GM19239 (cell line): ENCODE measurements at places on chromosomes 5 and 9.

DNA sequence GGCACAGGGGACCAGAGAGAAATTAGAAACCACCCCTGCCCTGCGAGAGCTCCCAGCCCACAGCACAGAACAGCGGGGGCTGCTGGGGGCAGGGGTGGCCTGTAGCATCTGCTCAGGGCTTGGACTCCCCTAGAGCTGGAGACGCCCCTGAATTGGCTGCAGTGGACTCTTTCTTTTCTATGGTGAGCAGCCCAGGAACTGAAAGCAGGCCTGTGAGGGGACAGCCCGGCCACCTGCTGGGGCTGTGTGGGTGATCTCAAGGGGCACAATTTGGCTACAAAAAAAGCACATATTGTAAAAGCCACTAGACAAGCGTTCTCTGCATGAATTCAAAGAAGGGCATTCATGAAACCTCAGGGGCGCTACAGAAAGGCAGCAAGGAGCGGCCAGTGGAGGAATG, 57.5 kb upstream of the ICE1 start:
- DNase-seq = no peak

GRCh38 chr9:132210472-132211145, 48.8 kb downstream of the NTNG2 start:
- DNase-seq = no peak

GRCh38 chr9:94805585-94805984, 79.1 kb downstream of the AOPEP start:
- DNase-seq = no peak

GRCh38 chr5:107959573-107960279, 289.0 kb upstream of the EFNA5 start:
- no peak for DNase-seq

- DNase-seq = no peak
Observed at GRCh38 chr9:137763271-137763955, 114.2 kb upstream of the CACNA1B start.

DNA sequence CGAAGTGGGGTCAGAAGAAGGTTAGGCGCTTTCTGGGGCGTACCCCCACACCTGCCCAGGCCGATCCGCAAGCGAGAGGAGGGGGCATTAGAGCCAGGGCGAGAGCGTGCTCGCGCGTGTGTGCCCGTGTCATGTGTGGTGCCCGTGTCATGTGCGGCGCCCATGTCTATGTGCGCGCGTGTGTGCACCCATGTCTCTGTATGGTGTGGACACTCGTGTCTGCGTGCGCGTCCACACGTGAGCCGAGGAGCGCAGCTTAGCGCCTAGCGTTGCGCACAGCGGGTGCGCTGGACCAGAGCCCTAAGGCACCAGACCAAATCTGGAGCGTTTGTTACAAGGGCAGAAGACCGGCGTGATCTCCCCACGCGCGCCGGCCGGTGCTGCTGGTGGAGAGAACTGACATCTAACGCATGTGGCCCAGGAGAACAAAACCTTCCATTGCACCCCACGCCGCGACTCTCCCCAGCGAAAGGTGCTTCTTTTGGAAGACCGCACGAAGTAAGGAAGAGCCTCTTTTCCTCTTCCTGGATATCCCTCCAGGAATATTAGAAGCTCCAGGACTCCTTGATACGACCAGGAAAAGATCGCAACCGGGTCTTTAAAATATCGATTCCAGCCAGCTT, 644 bp downstream of the NIM1K start:
- peak; percentile 15 for DNase-seq

DNA sequence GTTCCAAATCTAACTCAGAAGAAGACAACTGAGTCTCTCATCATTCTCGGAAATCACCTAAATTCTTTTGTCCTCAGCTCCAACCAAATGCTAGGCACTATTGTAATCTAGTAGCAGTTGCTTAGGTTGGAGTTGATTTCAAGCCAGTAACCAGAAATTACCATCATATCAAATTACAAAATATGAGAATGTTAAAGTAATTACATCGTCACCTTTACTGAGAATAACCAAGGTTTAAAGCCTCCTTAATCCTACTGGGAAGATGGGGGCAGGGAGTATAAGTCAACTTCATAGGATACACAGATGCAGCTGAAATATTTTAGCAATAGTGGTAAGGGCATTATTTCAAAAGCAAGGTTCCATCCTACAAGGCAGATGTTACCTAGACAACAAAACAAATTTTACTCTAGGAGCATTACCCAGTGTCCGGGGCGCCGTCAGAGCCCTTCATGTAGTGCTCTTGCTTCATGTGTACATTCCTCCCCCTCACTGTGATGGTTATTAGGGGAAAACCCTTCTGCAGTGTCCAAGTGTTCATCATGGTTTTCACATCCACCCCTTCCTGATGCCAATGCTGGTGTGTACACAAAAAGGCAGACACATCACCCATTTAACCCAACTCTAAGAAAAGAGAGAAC, 19.5 kb downstream of the ERAP1 start:
- no peak for DNase-seq

DNA sequence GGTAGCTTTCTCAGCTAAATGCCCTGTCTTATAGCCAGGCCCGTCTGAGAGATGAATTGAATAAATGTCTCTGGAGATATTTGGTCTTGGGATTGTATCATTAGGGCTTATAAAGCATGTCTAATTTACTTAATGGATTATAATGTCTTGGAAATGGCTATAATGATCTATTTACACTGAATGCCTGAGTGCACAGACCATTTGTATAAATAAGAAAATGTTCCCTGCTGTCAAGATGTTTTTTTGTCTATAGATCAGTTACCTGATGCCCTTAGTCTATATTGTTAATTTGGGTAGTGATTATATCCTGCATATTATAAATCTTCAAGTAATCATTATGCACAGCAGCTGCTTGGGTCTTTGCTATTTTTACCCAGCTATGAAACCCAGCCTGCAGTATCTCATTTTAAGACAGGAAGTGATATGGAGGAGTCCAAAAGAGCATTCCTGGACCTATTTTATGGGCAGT, 112.9 kb upstream of the ACTBL2 start:
- DNase-seq = no peak

GRCh38 chr5:73897893-73898292, 271.9 kb downstream of the ARHGEF28 start:
- DNase-seq = no peak

- DNase-seq = no peak
Observed at GRCh38 chr9:30060976-30061375, 2323.5 kb upstream of the ACO1 start.

DNA sequence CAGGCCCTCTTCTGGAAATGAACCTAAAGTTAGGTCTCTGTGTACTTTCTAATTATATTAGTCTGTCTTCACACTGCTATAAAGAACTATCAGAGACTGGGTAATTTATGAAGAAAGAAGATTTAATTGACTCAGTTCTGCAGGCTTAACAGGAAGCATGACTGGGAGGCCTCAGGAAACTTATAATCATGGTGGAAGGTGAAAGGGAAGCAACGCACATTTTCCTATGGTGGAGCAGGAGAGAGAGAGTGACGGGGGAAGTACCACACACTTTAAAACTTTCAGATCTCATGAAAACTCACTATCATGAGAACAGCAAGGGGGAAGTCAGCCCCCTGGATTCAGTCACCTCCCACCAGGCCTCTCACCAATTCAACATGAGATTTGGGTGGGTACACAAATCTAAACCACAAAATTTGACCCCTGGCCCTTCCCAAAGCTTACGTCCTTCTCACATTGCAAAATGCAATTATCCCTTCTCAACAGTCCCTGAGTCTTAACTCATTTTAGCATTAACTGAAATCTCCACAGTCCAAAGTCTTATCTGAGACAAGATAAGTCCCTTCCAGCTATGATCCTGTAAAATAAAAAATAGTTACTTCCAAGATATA, 40.7 kb downstream of the TRIP13 start:
- DNase-seq = no peak

GRCh38 chr9:24961762-24962161, 416.1 kb upstream of the IZUMO3 start:
- DNase-seq = no peak

- DNase-seq = no peak
Observed at GRCh38 chr9:114720086-114720676, 38.2 kb upstream of the TEX48 start.

GRCh38 chr9:37325778-37326177, 96.7 kb upstream of the GRHPR start:
- no peak for DNase-seq

GRCh38 chr9:36997414-36997813, 36.7 kb downstream of the PAX5 start:
- no peak for DNase-seq

DNA sequence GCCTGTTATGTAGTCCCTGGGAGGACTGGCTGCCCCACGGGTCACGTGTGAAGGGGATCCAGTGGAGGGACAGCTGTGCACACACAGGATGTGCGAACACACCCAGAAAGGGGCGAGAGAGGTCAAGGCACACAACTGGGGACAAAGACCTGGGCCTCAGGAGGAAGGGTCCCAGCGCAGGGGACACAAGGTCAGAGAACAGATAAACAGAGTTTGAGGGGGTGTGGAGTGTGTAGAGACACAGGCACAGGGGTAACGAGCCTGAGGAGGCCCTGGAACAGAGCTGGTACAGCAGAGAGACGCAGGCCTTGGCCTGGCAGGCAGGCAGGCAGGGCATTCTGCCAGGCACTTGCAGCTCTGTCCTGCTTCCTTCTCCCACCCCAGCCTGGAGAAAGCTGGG, 14.8 kb upstream of the PSMD5 start:
- no peak for DNase-seq

DNA sequence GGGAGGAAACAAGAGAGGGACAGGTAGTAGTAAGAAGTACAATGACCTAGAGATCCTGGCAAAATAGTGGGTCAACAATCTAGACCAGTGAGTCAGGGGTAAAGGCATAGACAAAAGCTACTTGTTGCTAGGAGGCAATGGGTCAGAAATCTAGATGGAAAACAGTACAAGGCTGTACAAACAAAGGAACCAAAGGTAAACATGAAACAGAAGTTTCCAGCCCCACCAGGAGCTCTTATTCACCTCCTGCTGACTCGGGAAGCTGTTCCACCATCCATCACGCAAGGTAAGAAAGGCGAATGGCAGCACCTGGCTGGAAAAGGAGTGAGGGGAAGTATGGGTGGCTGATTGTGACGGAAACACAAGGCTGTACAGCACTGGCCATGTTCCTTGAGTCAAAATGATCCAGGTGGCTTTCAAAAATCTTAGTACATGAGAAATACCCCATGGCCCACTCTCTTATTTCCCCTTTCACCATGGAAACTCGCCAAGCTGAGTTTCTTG, 70.5 kb upstream of the RAI14 start:
- no peak for DNase-seq

- DNase-seq = no peak
Observed at GRCh38 chr5:110347781-110348180, 378.7 kb downstream of the TMEM232 start.

- DNase-seq = no peak
Observed at GRCh38 chr5:97141031-97141430, 1.4 kb downstream of the LIX1 start.

- no peak for DNase-seq
Observed at GRCh38 chr5:135894789-135895188, 852 bp downstream of the IL9 start.

GRCh38 chr9:127876764-127877562, 512 bp downstream of the AK1 start:
- no peak for DNase-seq

GRCh38 chr9:121050128-121050988, at the start of gene C5:
TSS of gene C5 (minus strand) at chr9:121050275. CDS start at chr9:121050246, 29 bp downstream.
- DNase-seq = no peak

DNA sequence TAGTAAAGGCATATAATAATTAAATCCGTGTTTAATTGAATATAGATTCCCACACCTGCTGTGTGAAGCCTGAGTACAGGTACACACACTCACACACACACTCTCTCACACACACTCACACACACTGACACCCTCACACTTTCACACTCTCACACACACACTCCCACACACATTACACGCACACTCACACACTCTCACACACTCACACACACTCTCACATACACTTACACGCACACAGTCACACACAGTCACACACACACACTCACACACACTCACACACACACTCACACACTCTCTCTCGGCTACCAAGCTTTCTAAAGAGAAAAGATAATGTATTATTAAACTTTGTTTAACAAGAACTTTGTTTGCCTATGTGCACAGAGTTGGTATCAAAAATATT, 195.1 kb upstream of the CTNND2 start:
- no peak for DNase-seq

GRCh38 chr5:51104556-51104955, 278.7 kb upstream of the ISL1 start:
- no peak for DNase-seq

DNA sequence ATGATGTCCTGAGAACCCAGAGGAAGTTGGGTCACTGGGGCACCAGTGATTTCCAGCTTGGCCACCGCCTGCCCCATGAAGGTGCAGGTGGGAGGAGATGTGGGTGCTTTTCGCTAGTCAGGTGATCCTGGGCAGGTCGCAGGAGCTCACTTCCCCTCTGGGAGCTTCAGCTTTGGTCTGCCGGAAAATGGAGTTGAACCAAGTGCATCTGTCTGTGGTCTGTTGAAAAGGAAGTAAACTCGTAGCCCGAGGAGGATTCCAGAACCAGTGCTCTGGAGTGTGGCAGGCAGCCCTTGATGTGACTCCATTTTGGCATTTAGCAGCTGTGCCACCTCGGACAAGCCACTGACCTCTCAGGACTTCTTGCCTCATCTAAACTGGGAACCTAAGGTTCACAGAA, 81.8 kb upstream of the HRH2 start:
- DNase-seq = no peak

- no peak for DNase-seq
Observed at GRCh38 chr9:91943478-91944470, 6.3 kb downstream of the ROR2 start.
